ENCODE measurements at places on chromosomes 6 and 20.

DNA sequence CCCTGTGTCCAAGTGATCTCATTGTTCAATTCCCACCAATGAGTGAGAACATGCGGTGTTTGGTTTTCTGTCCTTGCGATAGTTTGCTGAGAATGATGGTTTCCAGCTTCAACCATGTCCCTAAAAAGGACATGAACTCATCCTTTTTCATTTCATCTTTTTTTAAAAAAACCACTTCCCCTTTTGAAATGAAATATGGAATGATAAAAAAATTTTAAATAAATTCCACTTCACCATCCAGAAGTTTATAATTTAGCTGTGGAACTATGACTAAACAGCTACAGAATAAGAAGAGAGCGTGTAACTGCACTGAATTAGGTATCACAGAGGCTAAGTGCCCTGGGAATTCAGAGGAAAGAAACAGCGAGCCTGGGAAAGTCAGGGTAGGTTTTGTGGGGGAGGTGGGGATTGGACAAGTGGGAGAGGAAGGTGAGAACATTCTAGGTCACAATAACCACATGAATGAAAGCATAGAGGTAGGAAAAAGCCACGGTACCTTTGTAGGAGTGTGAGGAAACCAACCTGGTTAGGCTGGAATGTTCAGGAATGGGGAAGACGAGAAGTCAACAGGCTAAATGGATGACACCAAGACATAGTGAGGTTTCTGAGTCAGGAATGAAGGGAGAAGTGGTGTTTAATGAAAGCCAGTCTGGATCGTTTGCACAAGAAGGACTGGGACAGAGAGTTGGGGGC, 11.0 kb downstream of the TRIM10 start:
- DNase-seq: no peak

- DNase-seq: no peak
These were observed 62.8 kb upstream of the LRRC1 start for GRCh38 chr6:53731866-53732636.

- DNase-seq: no peak
These were observed 31.0 kb downstream of the E2F3 start for GRCh38 chr6:20432692-20433091.

- DNase-seq: peak; percentile 46
These were observed 21.3 kb downstream of the TNXB start for GRCh38 chr6:32087574-32088486.

- DNase-seq: no peak
These were observed 13.9 kb downstream of the DEF6 start for GRCh38 chr6:35311390-35312075.

DNA sequence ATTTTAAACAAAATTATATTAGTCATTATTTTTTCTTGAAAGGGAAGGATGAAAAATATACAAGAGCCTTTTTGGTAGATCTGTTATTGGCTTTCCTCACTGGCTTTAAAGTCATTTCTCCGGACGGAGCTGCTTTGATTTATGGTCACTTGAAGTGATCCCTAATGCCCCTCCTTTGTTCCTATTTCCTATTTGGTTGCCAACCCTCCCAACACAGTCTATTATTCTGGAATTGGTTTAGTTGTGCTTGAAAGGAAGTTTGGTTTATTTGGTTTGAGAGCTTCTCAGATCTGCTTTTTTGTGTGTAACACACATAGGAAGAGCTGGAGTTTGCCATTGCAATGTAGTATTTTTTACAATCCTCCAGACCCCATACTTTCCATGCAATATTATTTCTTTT, 347.9 kb downstream of the RFPL4B start:
- DNase-seq: no peak

DNA sequence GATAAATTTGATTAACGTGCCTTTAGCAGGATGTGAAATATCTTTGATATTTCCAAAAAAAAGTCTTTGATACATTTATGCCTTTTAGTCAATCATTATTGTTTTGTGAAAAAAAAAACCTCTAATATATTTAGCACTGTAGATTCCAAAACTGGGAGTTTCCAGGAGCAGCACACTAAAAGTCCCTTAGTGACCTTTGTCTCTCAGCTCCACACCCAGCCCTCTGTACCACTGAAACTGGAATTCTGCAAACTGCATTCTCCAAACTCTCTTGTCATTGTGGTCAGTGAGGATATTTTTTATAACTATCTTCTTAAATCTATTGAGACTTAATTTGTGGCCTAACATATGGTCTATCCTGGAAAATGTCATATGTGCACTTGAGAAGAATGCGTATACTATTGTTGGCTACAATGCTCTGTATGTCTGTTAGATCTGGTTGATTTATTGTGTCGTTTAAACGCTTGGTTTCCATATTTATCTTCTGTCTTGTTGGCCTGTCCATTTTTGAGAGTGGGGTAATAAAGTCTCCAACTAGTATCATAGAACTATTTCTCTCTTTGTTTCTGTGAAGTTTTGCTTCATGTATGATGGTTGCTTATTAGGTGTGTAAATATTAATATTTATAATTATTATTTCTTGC, 73.2 kb upstream of the CNKSR3 start:
- no peak for DNase-seq

- DNase-seq: no peak
These were observed 35.4 kb downstream of the ELOVL4 start for GRCh38 chr6:79911992-79912391.

Measured in IMR-90 (cell line).